ENCODE measurements at places on chromosomes 13 and 19. TPM values are rescaled to one million over a fixed set of nuclear protein-coding genes. Genes with fewer than 3 reads are reported as not detected.

Gene P2RY11
- polyA plus RNA-seq, result 12.7 TPM

Gene ZNF525
- 19.1 TPM for polyA plus RNA-seq

Gene ATXN8OS
- polyA plus RNA-seq, result 0.33 TPM

Gene PCSK4
- polyA plus RNA-seq, result 5.0 TPM

Gene ACER1
- not detected for polyA plus RNA-seq

Gene SMARCA4
- 169 TPM for polyA plus RNA-seq

Gene TIMM13
- 50.6 TPM for polyA plus RNA-seq

Gene SGCG
- 4.2 TPM for polyA plus RNA-seq

Gene COMP
- 0.55 TPM for polyA plus RNA-seq

Gene ZNF491
- 7.4 TPM for polyA plus RNA-seq
